Tongue (tissue), 3 donors: ENCODE measurements at places on chromosomes 7 and 10.
A peak's percentile ranks its signal among the peaks of the same experiment; 100 is the strongest.

- peak; percentile 82 for DNase-seq
Measured at GRCh38 chr10:103839872-103840739, 15.3 kb downstream of the SH3PXD2A start.

DNA sequence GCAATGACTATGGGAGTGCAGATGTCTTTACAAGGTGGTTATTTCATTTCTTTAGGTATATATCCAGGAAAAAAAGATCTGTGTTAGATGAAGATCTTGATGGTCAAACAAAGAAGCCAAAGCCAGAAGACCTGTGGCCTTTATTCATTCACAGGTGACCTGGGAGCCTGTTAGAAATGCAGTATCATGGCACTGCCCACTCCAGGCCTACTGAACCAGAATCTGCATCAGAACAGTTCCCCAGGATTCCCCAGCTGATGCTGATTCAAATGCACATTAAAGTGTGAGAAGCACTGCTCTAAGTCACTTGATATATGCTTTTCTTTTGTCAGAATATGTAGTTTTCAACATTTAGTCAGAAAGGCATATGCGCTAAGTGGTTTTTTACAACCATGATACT lies 251.1 kb downstream of the IPMK start:
- no peak for DNase-seq

GRCh38 chr10:101065481-101066145 lies 3.8 kb downstream of the KAZALD1 start:
- DNase-seq: peak; percentile 54

- peak; percentile 51 for DNase-seq
Measured at GRCh38 chr7:93715234-93715633, 140.7 kb upstream of the CALCR start.

DNA sequence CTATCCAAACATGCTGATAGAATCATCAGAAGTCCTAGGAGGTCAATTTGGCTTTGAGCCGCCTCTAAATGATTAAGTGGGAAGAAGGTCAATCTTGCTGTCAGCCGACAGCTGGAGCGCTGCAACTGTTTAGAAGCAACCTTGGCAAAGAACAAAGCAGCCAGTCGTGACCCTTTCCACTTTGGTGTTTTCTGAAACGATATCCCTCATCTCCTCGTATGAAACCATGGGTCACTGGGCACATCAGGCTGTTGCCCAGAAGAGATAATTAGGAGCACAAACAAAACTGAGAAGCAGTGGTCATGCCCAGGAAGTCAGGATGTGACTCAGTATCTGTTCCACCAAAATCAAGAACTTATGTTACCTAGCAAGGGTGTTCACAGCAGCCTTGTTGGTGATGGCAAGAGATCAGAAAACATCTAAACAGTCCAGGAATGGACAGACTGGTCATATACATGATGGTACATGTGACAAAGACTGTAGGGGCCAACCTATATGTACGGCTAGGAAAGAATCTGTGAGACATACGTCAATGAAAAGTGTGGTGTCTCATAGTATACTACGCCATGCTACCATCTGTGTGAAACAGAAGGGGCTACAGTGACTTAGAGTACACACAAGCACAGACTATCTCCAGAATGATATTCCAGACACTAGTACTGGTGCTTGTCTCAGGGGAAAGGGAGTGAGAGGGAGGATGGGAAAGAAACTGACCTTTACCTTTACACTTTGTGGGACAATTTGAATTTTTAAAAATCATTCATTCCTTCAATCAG lies 22.4 kb downstream of the STN1 start:
- DNase-seq: no peak

DNA sequence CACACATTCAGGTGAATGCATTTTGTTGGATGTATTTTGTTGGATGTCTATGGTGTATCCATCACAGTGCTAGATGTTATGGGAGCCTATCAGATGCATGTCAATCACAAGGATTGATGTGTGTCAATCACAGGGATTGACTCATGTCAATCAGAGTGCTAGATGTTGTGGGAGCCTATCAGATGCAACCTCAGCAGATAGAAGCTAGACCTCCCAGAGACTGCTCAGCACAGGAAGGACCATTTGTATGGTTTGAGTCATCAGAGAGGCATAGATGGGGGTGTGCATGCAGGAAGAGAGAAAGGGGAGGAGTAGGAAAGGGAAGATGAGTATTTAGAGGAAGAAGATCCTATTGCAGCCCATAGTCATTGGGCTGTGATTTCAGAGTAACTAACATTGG lies 48.3 kb upstream of the PITRM1 start:
- no peak for DNase-seq

DNA sequence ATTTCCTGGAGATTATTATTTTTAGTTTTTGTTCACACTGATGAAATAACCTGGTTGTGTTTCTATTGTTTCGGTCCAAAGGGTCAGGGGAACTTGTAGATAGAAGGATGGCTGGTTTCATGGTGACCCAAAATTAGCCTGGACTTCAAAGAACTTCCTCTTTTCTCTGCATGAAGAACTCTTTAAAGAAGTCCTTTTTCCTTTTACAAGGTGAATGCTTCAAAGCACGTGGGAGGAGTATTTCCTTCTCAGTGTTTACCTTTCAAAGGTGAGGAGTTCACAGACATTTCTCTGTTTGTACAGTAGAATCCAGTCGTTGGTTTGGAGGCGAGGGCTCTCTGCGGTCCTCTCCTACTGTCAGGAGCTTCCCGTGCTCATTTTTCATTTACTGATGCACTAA lies 561.7 kb downstream of the GATA3 start:
- DNase-seq: peak; percentile 29

DNA sequence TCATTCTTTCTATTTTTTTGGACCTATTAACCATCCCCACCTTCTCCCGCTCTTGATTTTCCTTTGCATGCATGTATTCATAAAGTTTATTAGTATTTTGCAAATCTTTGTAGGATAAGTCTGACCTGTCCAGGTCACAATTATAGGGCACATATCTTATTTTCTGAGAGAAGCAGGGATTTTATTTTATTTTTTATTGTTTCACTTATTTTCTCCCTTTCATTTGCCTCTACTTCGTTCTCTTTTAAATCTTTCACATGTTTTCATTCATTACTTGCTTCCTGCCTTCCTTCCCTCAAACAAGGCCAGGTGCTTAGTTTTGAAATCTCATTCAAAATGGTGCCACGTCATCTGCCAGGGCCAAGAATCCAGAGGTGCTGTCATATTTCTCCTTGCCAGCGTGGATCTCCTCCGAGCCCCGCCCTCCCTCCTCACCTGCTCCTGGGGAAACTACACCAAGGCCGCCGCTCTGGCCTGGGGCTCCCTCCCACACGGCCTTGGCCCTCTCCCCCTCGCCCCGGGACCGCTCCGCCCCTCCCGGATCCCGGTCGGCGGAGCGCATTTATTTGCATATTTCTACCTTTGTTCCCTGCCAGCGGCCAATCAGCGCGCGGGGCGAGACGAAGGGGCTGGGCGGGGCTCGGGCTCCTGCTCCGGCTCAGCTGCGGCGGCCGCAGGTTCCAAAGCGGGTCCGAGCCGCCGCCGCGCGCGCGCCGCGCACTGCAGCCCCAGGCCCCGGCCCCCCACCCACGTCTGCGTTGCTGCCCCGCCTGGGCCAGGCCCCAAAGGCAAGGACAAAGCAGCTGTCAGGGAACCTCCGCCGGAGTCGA lies at the start of gene TSPAN13:
Gene TSPAN13 (plus strand): TSS at position 654 of the 830 bp plus-strand sequence. CDS start 213 bp downstream, outside the sequence.
- DNase-seq: peak; percentile 88

DNA sequence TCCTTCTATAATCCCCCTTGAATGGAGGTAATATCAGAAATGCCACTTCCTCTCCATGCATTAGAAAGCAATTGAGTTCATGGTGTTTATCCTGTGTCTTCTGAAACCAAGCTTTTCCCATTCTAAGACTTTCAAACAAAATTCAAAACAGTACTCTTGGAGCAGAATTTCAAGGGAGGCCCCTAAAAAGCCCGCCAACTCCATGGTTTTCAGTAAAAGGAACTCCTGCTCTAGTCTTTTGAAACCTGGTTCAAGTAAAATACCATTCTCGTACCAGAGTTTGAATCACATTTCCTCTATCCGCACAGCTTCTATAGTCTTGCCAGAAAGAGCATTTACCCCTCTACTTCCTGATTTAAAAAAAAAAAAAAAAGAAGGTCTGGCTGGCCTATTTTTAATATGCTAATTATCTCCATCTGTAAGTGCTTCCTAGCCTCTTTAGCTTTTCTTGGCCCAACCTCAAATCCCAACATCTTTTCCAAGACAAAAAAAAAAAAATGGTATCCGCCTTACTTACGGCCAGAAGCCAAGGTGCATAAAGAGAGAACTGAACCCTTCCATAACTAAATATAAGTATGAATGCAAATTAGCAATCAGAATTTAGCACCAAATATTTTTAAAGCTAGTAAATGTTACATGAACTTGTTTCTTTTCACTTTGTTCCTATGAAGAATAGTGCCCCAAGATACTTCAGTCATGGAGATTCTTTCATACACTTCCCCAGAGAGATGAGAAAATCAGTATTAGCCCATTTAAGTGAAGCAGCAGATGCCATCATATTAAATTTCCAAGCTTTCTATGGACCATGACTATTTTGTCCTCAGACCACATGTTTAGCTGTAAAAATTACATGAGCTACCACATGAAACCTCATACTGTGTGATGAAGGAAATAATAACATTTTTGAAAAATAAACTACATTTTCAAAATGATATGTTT lies 199.9 kb upstream of the FAM3C start:
- peak; percentile 80 for DNase-seq

DNA sequence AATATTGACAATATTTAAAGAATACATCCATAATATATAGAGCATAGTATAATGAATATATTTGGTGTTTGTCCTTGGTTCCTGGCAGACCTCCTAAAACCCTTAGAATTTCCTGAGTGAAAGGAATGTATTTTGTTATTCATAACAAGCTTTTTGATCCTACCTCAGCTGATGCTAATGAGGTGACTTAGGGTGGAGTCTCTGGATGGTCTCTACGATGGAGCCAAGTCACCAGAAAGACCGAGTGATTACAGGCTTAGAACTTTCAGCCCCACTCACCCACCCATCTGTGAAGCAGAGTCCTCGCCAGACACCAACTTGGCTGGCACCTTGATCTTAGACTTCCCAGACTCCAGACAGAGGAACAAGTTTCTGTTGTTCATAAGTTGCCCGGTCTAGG lies 35.9 kb downstream of the UPF2 start:
- no peak for DNase-seq

DNA sequence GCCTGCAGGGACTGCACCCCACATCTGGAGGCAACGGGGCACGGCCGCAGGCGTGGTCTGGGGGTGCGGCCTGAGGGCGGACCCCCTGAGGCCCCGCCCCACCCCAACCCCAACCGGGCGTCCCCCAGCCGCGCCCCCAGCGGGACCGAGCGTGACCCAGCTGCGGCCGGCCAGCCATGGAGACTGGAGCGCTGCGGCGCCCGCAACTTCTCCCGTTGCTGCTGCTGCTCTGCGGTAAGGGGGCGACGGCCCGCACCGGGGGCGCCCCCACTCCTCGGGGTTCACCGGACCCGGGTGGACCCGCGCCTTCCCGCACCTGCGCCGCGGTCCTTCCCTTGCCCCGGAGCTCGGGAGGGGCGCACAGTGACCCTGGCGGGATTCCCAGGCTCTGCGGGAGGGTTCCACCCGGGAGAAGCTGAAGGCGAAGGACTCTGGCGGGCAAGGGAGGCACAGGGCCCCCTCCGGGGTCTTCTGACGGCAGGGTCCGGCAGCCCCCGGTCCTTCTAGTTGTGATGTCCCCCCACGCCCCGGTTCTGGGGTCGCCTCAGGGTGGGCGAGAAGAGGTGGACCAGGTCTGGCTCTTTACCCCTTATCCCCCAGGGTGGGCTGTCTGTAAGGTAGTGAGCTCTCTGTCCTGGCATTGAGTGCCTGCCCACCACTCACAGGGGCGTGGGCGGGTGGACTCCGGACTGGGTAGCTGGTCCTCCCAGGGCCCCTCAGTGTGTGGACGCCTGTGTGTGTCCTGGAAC lies at the start of gene RAMP3:
Gene RAMP3 (plus strand): TSS at position 139 of the 749 bp plus-strand sequence. CDS start 38 bp downstream, at position 177.
- no peak for DNase-seq

DNA sequence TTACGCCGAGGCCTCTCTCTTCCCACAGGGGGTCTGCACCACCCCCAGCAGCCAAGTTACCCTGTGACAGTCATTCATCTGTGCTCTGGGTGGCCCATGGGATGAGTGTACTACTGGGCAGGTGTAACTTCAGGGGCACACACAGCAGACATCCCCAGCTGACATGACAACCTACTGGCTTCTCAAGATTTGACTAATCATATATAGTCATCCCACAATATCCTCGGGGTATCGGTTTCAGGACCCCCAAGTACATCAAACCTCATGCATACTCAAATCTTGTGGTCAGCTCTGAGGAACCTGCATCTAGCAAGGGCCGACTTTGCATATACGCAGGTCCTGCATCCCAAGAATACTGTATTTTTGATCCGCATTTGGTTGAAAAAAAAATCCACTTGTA lies 336.9 kb upstream of the C7orf33 start:
- DNase-seq: no peak

- no peak for DNase-seq
Measured at GRCh38 chr7:75740846-75741497, 2.2 kb upstream of the HIP1 start.

DNA sequence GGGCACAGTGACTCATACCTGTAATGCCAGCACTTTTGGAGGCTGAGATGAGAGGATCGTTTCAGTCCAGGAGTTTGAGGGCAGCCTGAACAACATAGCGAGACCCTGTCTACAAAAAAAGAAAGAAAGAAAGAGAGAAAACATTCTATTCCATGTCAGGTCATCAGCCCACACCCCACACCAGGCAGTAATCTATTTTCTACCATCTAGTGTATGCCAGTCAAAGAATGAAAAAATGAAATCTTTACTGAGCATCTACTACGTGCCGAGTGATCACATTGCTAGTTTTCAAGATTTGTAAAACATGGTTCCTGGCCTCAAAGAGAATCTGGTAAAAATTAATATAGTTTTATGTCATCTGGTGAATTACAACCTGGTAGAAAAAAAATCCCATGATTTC lies 3.1 kb upstream of the EPHB4 start:
- DNase-seq: no peak

DNA sequence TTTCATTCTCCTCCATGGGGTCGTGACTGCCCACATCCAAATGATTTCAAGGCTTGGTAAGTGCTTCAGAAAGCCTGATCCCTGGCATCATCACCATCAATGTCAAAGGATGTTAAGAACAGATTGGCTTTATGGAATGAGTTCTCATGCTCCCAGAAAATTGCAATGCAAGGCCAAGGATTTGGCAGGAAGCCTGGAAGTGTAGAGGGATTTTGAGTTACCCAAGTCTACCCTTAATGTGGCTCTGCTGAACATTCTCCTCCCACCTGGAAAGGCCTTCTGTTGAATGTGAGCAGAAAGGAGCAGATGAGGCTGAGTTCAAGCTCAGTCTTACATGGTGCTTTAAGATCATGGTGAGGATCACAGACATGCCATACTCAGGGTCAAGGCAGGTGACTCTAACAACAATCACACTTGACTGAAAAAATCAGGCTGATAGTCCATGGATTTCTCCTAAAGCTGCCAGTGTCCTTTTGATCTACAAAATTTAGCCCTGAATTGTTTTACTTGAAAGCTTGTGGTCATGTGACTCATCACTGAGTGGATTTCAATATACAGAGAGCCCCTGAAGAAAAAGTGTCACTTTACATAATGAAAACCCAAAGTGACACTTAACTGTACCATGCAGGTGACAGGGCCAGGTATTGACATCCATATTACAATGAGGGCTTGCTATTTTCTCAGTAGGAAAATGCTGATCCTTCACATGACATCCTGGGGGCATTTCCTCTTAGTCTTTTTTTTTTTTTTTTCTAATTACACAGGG lies 111.1 kb upstream of the PDLIM1 start:
- DNase-seq: no peak

- peak; percentile 84 for DNase-seq
Measured at GRCh38 chr7:157771-158625, 34.4 kb upstream of the FAM20C start.
